LoVo (cell line): ENCODE measurements at places on chromosomes 5 and 9.
A peak's percentile ranks its signal among the peaks of the same experiment; 100 is the strongest.

DNA sequence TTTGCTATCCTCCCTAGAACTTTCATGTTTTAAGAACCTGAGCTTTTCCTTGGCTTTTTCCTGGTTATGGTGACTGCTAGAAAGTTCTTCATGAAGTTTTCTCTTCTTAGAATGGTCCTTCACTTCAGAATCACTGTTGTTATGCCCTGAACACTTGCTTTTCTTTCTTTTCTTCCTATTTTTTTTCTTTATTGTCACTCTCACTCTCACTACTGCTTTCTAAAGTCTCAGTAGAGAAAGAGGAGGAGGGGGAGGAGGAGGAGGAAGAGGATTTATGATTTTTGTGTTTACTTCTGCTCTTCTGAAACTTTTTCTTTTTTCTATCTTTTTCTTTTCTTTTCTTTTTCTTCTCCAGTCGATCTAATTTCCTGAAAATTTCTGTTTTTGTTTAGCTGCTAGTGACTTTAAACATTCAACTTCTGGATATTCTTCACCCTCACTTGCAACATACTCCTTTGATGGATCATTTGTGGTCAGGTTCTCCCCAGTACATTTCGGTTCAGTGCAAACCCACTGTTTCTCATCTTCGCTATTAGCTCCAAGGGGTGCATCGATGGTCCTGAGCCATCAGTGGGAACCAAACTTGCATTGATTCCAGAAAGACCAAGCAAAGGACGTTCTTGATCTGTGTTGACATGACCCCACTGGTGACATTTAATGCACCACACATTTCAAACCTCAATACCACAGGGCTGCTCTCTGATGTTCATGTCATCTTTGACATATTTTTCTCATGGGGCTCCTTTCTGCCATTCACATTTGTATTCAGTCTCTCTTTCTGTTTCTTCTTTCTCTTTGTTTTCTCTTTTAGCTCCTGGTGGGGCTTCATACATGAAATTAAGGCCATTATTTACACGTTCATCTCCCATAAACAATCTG lies 81.6 kb upstream of the HAND1 start:
- no peak for DNase-seq

DNA sequence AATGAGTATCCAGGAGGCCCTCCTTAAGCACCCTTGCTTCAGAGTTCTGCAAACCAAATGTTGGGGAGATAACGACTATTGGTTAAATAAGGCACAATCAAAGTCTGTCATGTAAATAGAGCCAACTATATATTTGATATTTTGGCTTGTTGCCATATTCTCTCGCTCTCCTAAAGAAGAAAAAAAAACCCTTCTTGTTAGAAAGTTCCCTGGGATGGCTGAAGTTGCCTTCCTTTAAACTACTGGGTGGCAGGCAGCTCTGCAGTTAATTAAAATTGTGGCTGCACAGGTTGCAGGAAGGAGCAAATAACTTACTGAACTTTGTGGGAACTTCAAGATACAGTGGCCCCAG lies 227.0 kb upstream of the ANKRD55 start:
- no peak for DNase-seq

GRCh38 chr5:30968971-30969370 lies 224.5 kb upstream of the CDH6 start:
- no peak for DNase-seq

DNA sequence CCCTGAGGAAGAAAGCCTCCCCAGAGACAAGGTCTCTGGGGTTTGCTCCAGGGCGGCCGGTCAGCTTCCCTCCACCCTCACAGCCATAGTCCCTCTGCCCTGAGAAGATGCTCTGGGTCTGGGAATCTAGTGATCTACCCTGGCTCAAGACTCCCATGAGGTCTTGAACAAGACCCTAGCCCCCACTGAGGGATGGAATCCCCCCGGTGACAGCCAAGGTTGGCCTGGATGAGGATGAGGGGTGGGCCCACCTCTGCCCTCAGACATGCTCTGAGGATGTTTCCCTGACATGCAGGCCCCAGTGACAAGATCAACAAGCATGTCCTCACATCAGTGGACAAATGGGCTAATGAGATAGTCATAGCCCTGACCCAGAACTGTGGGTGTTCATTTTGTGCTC lies 138.6 kb downstream of the C5orf15 start:
- no peak for DNase-seq

DNA sequence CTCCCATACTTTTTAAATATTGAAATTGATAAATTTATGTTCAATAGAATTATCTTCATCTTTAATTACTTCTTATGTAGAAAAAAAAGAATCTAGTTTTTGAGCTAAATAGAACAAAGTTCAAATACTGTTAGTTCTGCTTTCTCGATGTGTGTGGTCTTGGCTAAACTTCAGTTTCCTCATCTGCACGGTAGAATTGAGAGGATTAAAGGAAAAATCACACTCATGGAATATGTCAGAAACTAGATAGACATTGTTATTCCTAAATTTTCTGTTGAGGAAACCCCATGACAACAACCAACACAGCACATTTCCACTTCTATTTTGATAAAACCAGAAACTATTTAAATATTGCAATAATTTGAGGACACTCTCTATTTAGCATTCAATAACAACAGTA lies 100.3 kb downstream of the MUSK start:
- DNase-seq = no peak

DNA sequence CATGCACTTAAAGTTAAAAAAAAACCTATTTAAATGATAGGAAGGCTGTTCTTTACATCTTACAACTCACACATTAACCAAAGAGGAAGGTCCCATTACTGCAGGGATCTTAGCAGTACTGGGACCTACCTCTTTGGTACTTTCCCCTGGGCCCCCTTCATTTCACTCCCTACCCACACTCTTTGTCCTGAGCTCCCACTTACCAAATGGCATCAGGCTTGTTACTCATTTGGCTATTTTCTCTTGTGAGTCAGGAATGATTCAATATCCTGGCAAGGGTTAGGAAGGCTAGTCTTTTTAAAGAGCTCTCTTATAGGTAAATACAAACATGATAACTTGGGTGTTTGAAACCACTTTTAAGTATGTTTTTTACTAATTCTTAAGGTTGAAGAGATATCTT lies 117.4 kb upstream of the ELL2 start:
- peak; percentile 61 for DNase-seq

GRCh38 chr5:2805080-2805479 lies 53.6 kb upstream of the IRX2 start:
- DNase-seq = no peak

GRCh38 chr5:76920491-76920890 lies 32.4 kb upstream of the CRHBP start:
- no peak for DNase-seq

- no peak for DNase-seq
Observed at GRCh38 chr9:123283048-123283408, 14.6 kb upstream of the STRBP start.

- no peak for DNase-seq
Observed at GRCh38 chr9:134544388-134545214, 97.0 kb upstream of the COL5A1 start.

GRCh38 chr5:16568875-16569580 lies 47.8 kb downstream of the RETREG1 start:
- no peak for DNase-seq

- DNase-seq = no peak
Observed at GRCh38 chr5:56763182-56763581, 52.2 kb upstream of the MAP3K1 start.

DNA sequence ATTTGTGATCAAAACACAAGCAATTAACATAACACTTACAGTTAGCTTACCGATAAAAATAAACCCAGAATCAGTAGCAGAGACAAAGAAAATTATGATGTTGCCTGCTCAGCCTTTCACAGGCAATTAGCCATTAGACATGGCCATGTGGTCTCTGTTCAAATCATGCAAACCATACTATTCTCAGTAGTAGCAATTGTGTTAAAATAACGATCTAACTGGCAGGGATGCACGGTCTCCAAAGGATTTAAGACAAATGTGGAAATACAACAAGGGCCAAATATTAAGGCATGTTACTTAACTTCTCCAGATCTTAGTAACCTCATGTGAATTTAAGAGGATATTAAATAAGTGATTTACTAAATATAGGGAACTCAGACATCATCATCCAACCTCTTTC lies 59.5 kb downstream of the PTBP3 start:
- DNase-seq = no peak

GRCh38 chr9:114247491-114247890 lies 75.4 kb upstream of the ORM1 start:
- no peak for DNase-seq

GRCh38 chr5:180690562-180690961 lies 41.2 kb upstream of the FLT4 start:
- no peak for DNase-seq

- DNase-seq = no peak
Observed at GRCh38 chr5:176530393-176530982, 6.7 kb downstream of the RNF44 start.

DNA sequence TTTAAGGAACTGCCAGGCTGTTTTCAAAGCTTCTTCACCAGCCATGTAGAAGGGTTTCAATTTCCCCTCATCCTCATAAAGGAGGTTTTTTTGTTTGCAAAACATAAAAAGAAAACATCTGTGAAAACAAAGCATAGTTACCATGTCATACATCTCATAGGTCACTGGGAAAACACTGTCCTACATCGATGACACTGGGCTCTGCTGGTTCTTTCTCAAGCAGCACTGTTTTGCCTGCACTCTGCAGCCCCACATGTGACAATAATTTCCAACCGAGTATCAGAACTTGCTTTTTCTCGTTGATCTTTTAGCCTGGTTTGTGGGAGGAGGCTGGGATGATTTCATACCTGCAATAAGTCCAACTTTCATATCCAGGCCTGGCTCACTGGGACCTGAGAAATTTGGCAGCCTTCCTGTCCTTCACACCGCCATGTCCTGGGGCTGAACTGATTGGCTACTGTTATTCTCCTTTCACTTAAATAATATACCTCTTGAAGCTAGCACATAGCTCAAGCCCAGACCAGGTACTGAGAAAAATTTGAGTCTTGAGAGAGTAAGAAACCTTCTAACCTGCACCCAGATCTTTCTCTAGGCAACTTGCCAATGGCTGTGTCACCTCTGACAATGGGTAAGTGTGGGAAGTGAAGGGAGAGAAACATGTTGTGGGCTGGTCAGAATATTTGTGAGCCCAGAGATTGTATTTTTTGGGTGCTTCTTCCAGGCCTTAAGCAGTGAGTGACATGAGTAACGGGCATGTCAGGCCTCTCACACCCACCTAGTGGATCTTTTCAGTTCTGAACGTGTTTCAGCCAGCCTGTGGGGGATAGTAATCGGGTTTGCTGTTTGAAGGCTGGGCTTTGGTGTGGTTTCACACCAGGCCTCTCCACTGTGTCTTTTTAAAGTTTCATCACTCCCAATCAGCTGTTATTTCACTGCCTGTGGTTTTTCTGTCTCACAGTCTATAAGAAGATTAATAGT lies 502.8 kb downstream of the NTRK2 start:
- no peak for DNase-seq

- peak; percentile 59 for DNase-seq
Observed at GRCh38 chr5:110625376-110625999, 101.0 kb downstream of the TMEM232 start.

- no peak for DNase-seq
Observed at GRCh38 chr5:54630738-54631359, 113.3 kb downstream of the SNX18 start.

- DNase-seq = no peak
Observed at GRCh38 chr5:156755421-156756087, 94.5 kb upstream of the PPP1R2B start.

GRCh38 chr5:16108418-16108817 lies 71.2 kb downstream of the MARCHF11 start:
- DNase-seq = no peak

DNA sequence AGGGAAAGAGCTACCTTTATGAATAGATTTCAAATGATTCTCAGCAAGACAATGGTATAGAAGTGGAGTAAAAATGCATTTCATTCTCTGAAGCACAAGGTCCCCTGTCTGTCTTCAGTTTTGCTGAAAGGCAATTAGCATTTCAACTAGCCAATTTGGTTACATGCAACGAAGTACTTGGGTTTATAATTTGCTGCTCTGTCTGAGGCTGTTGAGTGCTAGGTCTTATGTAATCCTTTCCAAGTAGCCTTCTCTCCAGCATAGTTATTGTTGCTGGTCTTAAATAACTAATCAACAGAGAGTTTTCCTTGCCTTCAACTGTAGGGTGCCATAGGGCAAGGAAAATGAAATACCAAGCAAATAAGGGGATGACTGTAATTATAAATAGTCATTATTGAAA lies 4.5 kb downstream of the ADGRV1 start:
- DNase-seq = no peak

DNA sequence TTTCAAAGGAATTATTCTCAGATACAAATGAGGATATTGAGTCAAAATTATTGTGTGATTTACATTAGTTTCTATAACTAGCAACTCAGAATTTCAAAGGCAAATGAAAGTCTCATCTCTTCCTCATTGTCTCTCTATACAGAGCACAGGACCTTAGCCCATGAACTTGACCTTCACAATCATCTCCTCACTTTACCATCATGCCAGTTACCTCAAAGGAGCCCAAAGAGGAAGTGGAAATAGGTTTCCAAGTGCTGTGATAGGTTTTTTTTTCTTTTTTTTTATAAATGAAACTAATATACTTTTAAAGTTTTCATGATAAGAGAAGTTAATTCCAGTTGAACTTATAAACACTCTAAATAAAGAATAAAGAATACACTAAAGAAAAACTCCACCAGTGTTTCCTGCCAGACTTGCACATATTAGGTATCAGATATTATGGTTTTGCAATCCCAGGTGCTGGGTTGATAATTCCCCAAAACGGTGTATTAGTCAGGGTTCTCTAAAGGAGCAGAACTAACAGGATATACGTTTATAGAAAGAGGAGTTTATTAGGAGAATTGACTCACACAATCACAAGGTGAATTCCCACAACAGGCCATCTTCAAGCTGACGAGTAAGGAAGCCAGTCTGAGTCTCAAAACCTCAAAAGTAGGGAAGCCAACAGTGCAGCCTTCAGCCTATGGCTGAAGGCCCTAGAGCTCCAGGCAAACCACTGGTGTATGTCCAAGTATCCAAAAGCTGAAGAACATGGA lies 50.1 kb upstream of the ADAMTS16 start:
- DNase-seq = no peak

GRCh38 chr5:172303162-172303561 lies 19.6 kb upstream of the UBTD2 start:
- no peak for DNase-seq

- no peak for DNase-seq
Observed at GRCh38 chr5:149071756-149072155, 8.9 kb upstream of the SH3TC2 start.

DNA sequence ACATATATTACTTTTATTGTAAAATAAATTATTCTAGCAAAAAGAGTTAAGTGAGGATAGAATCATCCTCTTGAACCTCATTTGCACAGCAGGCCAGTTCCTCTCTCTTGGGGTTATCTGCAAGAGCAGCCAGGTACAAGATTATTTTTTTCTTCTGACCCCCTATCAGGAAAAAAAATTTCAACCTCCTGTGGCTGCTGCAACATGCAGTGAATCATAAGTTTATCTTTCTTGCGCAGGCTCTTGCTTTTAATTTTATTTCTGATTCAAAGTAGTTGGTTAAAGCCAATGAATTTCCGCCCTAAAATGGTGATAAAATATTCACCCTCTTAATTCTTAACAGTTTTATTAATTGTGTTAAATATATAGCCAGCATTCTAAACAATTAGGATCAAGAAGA lies 69.7 kb upstream of the PPP3R2 start:
- no peak for DNase-seq

GRCh38 chr9:100112677-100113336 lies 13.8 kb downstream of the INVS start:
- no peak for DNase-seq

GRCh38 chr5:180233729-180234128 lies 24.7 kb upstream of the RASGEF1C start:
- DNase-seq = no peak
